ENCODE measurements at places on chromosomes 1 and 21.

- DNase-seq = no peak
These were observed 125.0 kb downstream of the LYPLAL1 start for GRCh38 chr1:219298571-219299148.

- DNase-seq = no peak
These were observed 232.3 kb downstream of the GPR52 start for GRCh38 chr1:174680101-174680500.

- DNase-seq = no peak
These were observed 45.3 kb downstream of the PUM1 start for GRCh38 chr1:31020007-31020790.

DNA sequence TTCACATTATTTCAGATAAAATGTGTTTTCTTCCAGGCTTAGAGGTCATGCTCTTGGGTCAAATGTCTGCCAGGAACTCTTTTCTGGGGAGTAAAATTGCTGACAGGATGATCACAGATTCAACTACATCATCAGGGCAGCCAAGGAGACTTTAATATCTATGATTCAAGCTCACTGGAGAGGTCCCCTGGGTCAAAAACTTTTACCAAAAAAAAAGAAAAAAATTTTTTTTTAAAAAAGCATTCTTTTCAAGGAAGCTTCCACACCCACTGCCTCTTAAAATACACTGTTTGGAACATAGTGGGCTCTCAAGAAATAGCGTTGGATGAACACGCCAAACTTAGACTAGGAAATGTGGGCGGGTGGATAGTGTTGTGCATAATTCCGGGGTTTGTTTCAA, 81.3 kb downstream of the TIAM1 start:
- DNase-seq = no peak
